Hindlimb muscle (tissue), 1 donor: ENCODE measurements at places on chromosomes 12 and 14. TPM values are rescaled to one million over a fixed set of nuclear protein-coding genes. Genes with fewer than 3 reads are reported as not detected.

Gene OTX2
- not detected for polyA plus RNA-seq

Gene FOXG1
- polyA plus RNA-seq: not detected

Gene PLEK2
- 0.62 TPM for polyA plus RNA-seq

Gene ACVRL1
- polyA plus RNA-seq: 52.0 TPM

Gene FAM181A
- not detected for polyA plus RNA-seq
